ENCODE measurements at places on chromosomes 1 and 21.

DNA sequence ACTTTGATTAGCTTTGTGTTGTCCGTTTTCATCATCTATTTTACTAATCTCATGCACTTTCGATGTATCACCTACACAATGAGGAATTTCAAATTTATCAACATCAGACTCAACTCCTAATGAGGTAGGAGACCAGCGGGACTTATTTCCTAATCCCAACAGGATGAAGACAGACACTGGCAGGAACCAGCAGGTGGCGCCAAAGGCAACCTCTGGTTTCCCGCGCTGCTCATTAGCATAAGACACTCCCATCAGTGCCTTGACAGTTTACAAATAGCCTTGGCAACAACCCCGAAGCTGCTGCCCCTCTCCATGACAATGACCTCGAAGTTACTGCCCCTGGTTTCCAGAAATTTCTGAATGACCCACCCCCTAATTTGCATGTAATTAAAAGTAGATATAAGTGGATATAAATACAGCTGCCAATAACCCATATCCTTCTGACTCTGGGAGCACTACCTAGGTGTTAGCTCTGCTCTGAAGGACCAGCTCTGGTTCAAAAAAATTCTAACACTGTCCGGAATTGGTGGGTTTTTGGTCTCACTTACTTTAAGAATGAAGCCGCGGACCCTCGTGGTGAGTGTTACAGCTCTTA, 974.8 kb downstream of the ADGRL2 start:
- no peak for DNase-seq

DNA sequence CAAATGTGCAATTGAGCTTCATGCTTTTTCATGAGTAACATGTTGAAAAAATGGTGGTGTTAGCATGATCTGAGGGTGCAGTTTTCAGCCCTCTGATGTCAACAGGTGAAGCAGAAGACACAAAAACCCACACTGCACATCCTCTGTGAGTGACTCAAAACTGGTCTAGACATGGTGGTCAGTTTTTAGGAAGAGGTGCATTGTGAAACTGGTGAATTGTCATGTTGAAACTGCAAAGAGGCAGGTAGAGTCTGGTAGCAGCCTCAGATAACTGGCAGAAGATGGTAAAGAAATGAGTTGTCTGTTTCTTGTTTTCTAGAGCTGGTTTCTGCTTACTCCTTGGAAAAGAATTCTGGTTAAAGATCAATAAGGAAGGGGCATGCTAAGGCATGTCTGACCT, 97.3 kb upstream of the HMCN1 start:
- DNase-seq: no peak

DNA sequence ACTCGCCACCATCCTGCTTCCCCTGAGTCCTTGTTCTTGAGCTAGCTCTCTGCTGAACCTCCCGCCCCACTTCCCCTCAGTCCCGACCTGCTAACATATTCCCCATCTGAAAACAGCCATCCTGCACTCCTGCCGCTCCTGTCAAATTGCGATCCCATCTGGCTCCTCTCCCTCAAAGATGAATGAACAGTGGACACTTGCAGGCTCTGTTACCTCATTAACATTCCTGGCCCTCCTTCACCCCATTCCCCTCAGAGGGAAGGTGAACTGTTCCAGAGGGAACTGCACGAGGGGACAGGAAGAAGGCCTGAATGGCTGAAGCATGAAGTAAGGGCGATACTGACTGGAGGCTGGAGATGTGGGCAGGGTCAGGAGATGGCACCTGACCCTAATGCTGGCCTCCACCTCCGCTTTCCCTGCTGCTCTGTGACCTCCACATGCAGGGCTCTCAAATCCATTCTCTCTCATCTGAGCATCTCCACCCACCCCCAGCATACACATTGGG, 7.4 kb upstream of the CELSR2 start:
- DNase-seq: no peak

GRCh38 chr1:171484760-171485374, 463 bp upstream of the PRRC2C start:
- no peak for DNase-seq

DNA sequence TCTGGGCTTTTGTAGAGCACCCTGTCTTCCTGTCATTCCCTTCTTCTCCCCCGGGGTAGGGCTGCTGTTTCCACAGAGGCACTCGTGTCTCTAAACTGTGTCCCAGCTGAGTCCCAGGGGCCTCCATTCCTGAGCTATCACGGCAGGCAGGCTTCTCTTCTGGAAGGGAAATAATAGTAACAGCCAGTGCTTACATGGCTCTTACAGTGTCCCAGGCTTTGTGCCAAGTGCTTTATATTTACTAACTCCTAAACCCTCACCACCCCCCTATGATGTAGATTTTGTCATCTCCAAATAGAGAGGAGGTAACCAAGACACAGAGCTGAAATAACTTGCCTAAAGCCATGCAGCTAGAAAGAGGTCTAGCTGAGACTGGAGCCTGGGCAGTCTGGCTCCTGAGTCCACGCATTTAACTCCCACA, 1.4 kb upstream of the CELF3 start:
- DNase-seq: no peak

DNA sequence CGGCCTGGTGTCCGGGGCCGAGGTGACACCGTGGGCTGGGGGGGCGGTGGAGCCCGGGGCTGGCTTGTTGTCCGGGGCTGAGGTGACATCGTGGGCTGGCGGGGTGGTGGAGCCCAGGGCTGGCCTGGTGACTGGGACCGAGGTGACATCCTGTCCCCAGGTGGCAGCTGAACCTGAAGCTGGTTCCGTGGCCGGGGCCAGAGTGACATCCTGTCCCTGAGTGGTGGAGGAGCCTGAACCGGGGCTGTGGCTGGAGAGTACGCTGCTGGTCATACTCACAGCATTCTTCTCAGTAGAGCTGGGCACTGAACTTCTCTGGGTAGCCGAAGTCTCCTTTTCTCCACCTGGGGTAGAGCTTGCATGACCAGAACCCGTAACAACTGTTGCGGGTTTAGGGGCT, 15.8 kb downstream of the THBS3 start:
- DNase-seq: no peak

- DNase-seq: no peak
These were observed 511.1 kb upstream of the ADGRL4 start for GRCh38 chr1:79517470-79518224.

DNA sequence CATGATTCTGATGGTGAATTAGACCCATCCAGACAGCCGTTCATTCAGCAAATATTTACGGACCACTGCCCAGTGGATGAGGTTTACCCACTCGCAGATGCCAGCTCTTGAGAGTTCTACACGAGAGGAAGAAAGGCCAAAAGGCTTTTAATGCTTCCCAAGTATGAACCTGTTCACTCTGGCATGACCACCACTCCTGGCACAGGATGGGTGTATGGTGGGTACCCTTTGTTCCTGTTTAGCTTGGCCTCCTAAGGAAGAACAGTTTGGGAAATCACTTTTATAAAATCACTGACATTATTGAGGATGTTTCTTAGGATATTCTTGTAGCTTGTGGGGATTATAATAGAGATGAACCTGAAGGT, 67.2 kb downstream of the HMGB4 start:
- DNase-seq: no peak

GRCh38 chr1:48356901-48357300, 115.1 kb downstream of the SPATA6 start:
- DNase-seq: no peak

DNA sequence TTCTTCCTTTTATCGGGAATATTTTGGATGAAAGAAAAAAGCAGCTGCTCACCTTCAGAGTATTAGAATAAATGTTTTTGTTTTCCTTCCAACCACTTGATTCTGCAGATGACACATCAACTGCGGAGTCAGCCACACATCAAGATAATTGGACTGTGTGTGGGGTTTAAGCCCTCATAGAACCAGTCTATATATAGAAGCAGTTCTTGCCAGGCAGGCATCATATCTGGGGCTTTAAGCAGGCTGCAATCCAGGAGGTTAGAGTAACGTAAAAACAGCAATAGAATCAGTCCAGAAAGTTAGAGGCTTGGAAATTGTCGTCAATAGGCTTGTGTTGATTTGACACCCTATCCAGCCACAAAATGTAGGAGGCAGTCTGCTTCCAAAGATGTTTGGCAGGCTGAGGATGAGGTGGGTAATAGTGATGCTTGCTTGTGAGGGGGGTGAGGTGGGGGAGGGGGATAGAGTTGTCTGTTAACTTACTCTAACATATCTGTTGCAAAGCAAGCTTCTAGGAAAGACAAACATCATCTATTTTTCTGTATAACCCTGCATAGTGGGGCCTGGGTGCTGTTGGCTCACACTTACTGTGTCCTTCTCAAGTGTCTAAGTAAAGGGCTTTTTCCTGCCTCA, 64.8 kb downstream of the PEX14 start:
- no peak for DNase-seq

DNA sequence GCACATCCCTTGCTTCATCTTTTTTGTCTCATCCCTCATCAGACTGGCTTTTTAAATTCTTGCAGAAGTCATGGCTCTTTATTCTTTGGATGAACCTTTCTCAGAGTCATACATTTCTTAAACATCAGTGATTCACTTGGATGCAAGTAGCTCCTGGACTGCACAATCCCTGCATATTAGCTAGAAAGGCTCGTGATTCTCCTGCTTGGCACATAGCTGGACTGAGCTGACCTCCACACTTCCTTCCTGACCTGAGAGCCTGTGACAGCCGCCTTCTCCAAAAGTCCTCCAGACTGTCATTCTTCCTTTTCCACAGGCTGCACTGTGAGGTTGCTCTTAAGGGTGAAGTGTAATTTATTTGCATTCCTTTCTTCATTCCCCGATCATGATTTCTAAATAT, 109.4 kb downstream of the RGL1 start:
- no peak for DNase-seq

- DNase-seq: no peak
These were observed 294.0 kb upstream of the C1orf87 start for GRCh38 chr1:60367532-60367931.

- no peak for DNase-seq
These were observed 1535.7 kb downstream of the BRINP3 start for GRCh38 chr1:188941986-188942385.

GRCh38 chr1:81498471-81499462, 302.0 kb upstream of the ADGRL2 start:
- no peak for DNase-seq

GRCh38 chr1:53986458-53986857, 31.5 kb downstream of the LDLRAD1 start:
- DNase-seq: no peak

DNA sequence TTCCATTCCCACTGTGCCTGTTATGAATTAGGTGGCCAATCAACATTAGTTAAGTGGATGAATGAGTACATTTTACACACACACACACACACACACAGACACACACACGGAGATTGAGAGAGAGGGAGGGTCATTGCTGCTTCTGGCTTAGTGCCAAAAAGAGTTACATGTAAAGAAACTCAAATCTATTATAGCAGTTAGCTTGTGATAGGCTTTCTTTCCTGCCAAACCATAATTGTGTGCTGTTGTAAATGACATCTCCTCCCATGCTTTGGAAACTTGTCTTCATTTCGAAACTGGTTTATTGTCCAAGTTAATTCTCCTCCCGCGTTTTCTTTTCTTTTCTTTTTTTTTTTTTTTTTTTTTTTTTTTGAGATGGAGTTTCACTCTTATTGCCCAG, 1.4 kb upstream of the MT1HL1 start:
- no peak for DNase-seq

GRCh38 chr1:54361342-54361741, 44.9 kb downstream of the SSBP3 start:
- no peak for DNase-seq

DNA sequence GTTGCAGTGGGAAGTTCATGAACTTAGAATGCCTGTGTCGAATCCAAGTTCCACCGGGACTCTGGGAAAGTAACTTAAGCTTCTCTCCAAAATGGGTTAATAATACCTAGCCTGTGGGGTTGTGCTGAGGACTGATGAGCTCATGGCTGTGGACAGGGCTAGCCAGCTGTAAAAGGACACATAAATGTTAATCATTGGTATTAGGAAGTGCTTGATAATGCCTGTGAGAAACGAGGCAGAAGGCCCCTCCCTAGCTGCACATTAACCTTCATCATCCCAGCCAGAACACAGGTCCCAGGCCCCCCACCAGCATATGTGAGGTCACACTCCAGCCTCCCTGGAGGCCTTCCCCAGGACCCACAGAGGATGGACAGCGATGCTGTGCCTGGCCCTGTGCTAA, 789 bp upstream of the GJB4 start:
- DNase-seq: no peak

GRCh38 chr1:19921310-19921709, 2.1 kb downstream of the PLA2G2E start:
- DNase-seq: no peak

DNA sequence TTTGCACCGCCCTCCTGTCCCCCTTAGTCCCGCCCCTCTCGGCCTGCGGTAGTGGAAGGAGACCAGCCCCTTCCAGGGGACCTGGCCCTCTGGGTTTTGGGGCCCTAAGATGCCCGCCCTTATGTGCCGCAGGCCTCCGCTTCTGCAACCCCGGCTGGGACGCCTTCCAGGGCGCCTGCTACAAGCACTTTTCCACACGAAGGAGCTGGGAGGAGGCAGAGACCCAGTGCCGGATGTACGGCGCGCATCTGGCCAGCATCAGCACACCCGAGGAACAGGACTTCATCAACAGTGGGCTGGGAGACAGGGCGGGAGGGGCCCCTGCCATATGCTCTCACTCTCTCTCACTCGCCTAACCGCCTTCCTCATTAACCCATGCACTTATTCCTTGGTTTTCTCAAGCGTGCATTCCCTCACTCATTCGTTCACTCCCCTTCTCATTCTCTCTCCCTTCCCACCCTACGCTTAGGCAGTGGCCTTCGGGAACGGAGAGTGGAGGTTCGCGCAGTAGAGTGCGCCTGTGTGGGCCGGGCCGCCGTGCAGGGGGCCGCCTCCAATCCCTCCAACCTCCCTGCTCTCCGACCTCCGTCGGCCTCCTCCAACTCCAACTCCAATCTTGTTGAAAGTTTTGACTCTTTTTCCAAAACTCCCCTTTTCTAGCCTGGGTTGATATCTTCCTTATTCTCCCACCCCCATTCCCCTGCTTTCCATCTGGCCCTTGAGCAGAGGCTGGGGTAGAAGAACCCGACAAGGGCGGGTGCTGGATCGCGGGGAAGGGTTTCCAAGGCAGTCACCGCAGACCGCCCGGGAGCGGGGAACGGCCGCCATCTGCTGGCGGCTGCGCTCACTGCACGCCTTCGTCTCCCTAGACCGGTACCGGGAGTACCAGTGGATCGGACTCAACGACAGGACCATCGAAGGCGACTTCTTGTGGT, 15.2 kb downstream of the BCAN start:
- peak; percentile 82 for DNase-seq

- DNase-seq: peak; percentile 46
These were observed 392.8 kb upstream of the CAMK1G start for GRCh38 chr1:209190591-209191261.

GRCh38 chr1:156486421-156487344, 13.9 kb downstream of the MEF2D start:
- DNase-seq: no peak
